ENCODE measurements at places on chromosomes 12 and 14.

- no peak for DNase-seq
Measured at GRCh38 chr14:104344818-104345620, 206.6 kb downstream of the KIF26A start.

- DNase-seq = no peak
Measured at GRCh38 chr14:36268121-36268520, 52.3 kb downstream of the MBIP start.

GRCh38 chr14:60238955-60239354, 10.1 kb upstream of the PPM1A start:
- no peak for DNase-seq

DNA sequence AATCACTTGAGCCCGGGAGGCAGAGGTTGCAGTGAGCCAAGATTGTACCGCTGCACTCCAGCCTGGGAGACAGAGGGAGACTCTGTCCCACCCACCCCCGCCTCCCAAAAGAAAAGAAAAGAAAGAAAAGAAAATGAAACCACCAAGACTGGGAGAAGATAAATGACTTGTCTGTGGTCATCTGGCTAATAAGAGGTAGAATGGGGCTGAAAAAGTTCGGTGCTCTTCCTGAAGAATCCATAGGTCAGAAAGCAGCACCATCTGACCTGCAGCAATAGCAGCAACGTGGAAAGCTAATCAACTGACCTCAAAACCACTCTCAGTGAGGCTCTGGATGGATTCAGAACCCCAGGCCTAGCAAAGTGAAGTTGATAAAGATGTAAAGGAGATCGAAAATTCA, 25.2 kb downstream of the SSH1 start:
- no peak for DNase-seq

DNA sequence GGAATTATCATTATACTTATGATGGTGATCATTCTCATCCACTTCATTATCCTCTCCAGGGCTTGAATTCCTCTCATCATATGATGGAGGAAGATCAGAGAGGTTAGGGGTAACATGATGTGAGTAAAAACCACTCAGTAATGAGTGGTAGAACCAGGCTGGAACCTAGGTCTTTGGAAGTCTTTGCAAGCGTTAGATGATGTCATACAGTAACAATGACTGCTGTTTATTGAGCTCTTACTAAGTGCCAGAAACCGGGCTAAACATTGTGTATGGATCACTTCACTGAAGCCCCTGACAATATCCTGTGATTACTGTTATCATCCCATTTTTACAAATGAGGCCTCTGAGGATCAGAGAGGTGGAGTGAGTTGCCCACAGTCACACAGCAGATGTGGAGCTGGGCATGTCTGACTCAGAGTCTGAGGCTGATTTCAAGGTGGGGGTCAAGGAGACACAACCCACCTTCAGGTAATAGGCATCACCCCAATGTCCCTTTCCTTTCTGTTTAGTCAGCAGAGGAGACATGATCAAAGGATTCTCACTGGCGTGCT, 19.5 kb downstream of the WSCD2 start:
- DNase-seq = no peak

DNA sequence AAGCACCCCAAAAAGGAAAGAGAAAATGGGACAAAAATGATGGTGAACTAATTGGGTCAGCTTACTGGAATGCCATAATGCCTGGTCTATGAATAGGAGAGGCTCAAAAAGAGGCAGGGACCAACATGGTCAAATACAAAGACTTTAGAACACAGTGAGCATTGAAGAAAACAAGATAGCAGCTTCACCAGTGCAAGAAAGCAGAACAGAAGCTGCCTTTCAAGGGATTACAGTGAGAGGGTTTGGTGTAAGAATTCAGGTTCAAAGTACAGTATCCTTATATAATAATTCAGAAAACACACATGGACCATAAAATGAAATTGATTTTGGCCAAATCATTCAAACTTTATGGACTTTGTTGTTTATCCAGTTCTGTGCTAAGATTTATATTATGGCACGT, 162.1 kb downstream of the NAV3 start:
- DNase-seq = no peak

DNA sequence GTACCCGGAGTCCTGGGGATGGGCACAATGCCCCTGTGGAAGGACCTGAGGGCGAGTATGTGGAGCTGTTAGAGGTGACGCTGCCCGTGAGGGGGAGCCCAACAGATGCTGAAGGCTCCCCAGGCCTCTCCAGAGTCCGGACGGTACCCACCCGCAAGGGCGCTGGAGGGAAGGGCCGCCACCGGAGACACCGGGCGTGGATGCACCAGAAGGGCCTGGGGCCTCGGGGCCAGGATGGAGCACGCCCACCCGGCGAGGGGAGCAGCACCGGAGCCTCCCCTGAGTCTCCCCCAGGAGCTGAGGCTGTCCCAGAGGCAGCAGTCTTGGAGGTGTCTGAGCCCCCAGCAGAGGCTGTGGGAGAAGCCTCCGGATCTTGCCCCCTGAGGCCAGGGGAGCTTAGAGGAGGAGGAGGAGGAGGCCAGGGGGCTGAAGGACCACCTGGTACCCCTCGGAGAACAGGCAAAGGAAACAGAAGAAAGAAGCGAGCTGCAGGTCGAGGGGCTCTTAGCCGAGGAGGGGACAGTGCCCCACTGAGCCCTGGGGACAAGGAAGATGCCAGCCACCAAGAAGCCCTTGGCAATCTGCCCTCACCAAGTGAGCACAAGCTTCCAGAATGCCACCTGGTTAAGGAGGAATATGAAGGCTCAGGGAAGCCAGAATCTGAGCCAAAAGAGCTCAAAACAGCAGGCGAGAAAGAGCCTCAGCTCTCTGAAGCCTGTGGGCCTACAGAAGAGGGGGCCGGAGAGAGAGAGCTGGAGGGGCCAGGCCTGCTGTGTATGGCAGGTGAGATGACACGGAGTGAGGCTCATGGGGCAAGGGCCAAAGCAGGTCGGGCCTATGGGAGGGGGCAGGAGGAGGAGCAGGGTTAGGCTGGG, 4.5 kb downstream of the ARHGEF40 start:
- DNase-seq = no peak

DNA sequence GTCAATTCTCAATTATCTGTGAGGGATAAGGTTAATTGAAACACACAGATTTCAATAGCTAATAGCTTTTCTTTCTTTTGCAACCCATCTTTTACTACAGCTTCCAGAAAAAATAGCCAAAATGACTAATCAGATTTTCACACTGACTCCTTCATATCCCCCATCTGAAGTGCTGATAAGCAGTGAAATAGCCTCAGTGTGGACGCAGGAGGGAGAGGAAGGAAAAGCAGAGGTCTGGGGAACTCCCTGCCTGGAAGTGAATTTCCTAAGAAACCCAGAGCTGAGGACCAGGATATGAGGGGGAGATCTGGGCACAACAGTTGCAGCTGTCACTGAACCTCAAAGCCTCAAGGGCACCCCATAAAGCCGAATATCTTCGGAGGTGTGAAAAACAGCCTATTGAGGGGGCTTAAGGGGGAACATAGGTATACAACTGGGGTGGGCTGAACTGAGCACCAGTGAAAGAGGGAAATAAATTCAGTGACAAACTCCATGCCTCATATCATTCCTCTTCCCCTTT, 60.9 kb downstream of the EMP1 start:
- no peak for DNase-seq

- DNase-seq = peak; percentile 90
Measured at GRCh38 chr14:51828017-51828797, 32.2 kb upstream of the GNG2 start.

DNA sequence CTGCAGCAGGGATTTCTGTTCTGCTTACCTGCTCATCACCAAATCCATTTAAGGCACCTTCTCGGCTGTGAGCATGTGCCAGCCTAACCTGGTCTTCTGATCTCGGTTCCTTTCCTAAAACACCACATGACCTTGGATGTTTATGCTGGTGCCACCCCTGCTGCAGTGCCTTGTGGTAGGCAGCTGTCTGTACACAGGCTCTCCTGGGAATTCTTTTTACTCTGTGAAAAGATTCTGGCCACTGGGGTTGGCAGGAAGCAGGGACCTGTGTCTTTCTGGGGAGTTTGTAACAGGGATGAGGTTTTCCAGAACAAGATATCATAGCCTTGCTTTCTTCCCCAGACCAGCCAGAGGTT, 10.4 kb upstream of the PLEKHG3 start:
- DNase-seq = no peak

DNA sequence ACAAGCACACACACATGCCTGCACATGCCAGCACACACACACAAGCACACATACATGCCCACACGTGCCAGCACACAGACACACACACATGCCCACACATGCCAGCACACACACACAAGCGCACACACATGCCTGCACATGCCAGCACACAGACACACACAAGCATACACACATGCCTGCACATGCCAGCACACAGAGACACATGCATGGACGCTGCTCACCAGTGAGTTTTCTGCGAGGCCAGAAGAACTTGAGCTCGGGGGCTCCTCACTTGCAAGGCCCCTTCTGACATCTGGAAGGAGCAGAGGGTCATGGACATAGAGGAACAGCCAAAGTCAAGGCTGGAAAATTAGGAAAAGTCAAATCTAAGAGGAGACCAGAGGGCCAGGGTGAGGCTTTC, 61.2 kb upstream of the BCL11B start:
- DNase-seq = no peak

DNA sequence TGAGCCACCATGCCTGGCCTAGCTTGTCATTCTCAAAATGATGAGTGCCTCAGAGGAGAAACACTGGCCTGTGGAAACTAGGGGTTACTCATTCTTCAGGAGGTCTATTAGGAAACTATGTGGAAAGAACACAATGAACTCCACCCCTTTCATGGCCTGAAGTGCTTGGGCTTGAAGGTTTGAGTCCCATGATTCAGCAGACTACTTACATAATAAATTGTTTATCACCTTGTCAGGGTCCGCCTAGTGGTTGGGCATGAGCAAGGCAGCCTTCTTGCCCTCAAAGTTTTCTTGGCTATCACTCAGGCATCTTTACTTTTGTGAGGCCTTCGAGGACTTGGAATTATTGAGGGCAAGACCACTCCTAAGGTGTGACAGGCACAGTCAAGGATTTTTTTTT, 251.2 kb downstream of the ACSS3 start:
- DNase-seq = peak; percentile 2

Data from activated CD4-positive, alpha-beta T cell treated with anti-CD3 and anti-CD28 coated beads, Interleukin-10, Interleukin-2, amounts not matched to agents 100 ng/mL and 50 ng/mL, durations not matched to agents 16 hours and 8 hours (primary cell).